ENCODE measurements at places on chromosomes 1 and 21. TPM values are rescaled to one million over a fixed set of nuclear protein-coding genes. Genes with fewer than 3 reads are reported as not detected.

GRCh38 chr1:47682786-47683350 lies 245.0 kb downstream of the FOXD2 start:
- DNase-seq: no peak

DNA sequence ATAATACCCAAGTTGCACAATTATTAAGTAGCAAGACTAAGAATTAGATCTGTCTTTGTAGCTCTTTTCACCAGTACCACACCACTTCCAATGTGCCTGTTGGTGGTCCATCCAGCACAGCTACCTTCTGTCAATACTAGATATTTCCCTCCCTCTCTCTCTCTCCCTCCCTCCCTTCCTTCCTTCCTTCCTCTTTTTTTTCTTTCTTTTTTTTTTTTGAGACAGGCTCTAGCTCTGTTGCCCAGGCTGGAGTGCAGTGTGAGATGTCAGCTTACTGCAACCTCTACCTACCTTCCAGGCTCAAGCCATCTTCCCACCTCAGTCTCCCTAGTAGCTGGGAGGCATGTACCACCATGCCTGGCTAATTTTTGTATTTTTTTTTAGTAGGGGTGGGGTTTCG lies 21.1 kb downstream of the KPNA6 start:
- DNase-seq: no peak

DNA sequence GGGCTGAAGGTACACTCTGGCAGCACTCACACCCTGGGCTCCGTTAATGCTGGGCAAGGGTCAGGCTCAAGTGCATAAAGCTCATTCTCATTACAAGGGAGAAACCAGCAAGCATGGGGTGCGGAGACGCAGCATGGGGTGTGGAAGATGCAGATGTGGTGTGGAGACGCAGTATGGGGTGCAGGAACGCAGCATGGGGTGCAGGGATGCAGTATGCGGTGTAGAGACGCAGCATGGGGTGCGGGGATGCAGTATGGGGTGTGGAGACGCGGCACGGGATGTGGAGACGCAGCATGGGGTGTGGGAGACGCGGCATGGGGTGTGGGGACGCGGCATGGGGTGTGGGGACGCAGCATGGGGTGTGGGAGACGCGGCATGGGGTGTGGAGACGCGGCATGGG lies 390.7 kb downstream of the NPHP4 start:
- no peak for DNase-seq

DNA sequence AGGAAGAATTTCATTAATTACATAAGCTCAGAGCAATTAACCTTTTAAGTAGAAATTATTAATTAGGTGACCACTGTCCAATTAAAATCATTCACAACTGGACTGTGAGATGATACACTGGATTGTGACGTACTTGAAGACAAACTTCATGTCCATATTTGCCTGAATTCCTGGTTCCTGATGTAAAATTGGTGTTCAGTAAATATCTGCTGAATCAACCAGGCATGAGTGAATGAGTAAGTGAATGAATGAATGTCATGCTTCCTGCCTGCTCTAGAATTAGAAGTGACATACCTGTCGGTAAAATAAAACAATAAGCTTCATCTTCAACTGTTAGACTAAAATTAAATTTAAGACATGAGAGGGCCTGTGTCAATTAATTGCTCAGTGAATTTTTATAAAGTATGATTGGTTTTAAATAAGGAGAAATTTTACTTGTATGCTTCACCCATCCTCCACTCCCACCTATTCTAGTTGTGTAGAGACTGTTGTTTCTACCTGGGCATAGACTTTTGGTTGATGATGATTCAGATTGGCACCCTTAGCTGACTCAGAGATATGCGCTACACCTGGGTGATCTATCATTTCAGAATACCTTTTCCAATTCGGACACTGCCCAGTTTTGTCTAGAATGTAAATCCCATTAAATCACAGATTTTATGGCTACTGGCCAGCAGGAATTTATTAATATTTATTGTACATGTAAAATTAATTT lies 56.9 kb upstream of the PTGS2 start:
- DNase-seq: no peak

MINDY1 gene
- 32.3 TPM for total RNA-seq

GRCh38 chr21:26072666-26073615 lies 97.6 kb downstream of the APP start:
- DNase-seq: no peak

- no peak for DNase-seq
Measured at GRCh38 chr1:161791904-161792655, 26.0 kb downstream of the ATF6 start.

DNA sequence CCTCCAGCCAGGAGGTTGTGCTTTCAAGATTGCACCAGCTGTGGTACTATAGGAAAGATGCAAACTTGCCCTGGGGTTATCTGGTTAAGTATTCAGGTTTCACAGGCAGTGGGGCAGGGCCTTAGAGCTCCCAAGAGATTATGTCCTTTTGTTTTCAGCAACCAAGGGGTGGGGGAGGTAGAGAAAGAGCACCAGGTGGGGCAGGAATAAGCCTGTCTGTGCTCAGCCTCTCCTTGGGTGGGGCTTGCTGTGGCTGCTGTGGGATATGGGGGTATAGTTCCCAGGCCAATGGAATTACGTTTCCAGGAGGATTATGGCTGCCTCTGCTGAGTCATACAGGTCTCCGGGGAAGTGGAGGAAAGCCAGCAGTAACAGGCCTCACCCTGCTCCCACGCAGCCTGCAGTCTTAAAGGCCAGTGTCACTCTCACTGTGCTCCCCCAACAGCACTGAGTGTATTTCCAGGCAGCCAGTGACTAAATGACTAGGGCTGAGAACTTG lies 508.6 kb downstream of the RWDD3 start:
- no peak for DNase-seq

GCSAML gene
- 0.13 TPM for total RNA-seq

GRCh38 chr21:43771199-43771675 lies 4.9 kb downstream of the CSTB start:
- no peak for DNase-seq

- no peak for DNase-seq
Measured at GRCh38 chr1:38451541-38451993, 405.0 kb upstream of the POU3F1 start.

DNA sequence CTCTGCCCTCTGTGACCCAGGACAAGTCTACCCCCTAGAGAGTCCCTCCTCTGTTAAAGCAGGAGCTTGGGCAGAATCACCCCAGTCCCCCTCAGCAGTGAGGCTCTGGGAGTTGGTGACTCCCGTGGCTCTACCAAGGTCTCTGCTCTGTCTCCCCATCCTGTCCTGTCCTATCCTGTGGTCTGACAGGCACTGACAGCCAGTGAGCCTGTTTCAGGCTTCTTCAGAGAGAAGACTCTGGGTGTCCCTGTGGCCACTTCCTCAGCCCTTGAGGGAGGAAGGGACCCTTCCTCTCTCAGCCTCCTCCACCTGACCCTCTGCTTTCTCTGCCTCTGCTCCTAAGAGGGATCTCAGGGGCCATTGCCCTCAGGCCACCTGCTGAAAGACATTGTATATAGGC lies 148.7 kb downstream of the FCRL5 start:
- DNase-seq: no peak

TDRD5 gene
- 0.10 TPM for total RNA-seq

- DNase-seq: no peak
Measured at GRCh38 chr1:204735042-204735441, 49.5 kb upstream of the LRRN2 start.

DNA sequence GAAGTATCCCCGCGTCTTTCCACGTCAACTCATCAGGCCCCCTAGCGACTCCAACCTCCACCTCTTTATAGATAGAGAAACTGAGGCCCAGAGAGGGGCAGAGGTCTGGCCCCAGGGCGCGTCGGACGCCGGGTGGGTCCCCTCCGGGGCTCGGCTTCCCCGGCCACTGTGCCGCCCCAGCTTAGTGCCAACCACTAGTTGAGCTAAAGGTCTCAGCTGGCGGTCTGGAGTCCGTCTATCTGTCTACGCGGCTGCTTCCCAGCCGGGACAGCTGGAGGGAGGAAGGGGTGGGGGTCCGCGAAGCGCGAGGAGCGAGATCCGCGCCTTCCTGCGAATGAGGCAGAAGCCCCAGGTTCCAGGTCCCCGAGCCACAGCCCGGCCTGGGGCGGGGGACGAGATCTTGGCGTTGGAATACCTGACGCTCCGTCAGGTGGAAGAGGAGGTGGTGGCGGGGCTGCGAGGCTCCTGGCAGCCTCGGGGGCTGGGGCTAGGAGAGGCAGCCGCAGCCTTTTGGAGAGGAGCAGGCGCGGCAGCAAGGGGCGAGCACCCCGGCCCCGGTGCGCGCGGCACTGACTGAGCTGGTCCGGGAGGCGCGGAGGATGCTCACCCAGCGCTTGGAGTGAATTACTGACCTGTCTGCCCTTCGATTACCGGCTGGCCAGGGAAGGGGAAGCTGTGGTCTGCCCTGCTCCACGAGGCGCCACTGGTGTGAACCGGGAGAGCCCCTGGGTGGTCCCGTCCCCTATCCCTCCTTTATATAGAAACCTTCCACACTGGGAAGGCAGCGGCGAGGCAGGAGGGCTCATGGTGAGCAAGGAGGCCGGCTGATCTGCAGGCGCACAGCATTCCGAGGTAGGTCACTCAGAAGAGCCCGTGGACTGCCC lies 937 bp downstream of the PODN start:
- peak; percentile 50 for DNase-seq

DNA sequence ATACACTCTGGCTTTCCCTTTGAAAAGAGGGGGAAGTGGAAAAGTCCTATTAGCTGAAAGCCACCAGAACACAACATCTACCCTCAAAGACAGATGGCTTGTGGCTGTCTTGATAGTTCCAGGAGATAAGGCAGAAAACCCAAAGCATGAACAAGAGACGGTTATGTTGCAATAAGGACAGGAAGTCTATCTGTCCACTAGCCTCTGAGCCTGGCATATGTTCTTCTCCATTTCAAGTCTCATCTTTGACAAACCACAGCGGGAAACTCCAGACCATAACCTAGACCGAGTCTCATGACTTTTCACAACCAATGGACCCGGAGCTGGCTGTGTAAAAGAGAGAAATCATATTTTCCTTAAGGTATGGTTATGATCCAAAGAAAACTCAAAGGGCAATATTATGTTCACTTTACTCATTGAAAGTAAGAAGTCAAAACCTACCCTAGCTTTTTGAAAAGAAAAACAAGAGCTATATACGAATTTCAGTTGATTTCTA lies 33.8 kb downstream of the DUSP10 start:
- DNase-seq: no peak

GRCh38 chr1:107443027-107443426 lies 302.2 kb downstream of the NTNG1 start:
- no peak for DNase-seq

GRCh38 chr1:6603238-6603914 lies 707 bp upstream of the KLHL21 start:
- DNase-seq: peak; percentile 79

OR2L8 gene
- total RNA-seq: not detected

GRCh38 chr21:39387461-39388037 lies 38.7 kb upstream of the HMGN1 start:
- peak; percentile 90 for DNase-seq

GRCh38 chr1:57024428-57024827 lies 58.6 kb upstream of the C8B start:
- DNase-seq: no peak

DNA sequence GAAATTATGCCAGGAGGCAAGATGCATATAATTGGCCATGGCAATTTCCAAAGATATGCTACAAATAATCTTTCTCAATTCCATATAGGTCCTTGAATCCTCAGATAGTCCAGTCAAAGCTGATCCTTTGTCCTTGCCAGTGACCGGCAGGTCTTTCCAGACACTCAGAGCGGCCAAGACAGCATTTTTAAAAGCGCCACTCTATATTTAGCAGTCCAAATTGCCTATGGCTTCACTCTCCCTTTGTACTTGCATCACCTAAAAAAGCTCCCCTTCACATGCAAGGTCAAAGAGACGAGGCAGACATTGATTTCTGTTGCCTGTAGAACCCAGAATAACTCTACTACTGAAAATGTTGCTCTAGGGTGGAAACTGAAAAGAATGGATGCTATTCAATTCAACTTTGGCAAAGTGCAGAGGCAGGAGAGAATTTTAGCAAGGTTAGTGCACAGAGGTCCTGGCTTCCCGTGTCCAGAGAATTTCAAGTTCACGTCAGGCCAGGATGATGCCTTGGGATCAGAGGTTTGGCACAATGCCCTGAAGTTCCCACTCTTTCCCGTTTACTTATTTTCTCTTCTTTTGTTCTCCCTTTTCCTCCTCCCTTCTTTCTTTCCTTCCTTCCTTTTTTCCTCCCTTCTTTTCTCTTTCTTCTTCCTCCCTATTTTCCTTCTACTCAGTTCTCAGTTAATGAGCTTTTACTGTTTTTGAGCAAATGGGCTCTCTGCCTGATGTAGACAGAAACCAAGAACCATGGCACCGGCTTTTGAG lies 108.5 kb downstream of the KCNK1 start:
- no peak for DNase-seq

GRCh38 chr1:205064301-205064700 lies 20.0 kb downstream of the TMEM81 start:
- DNase-seq: no peak

DNA sequence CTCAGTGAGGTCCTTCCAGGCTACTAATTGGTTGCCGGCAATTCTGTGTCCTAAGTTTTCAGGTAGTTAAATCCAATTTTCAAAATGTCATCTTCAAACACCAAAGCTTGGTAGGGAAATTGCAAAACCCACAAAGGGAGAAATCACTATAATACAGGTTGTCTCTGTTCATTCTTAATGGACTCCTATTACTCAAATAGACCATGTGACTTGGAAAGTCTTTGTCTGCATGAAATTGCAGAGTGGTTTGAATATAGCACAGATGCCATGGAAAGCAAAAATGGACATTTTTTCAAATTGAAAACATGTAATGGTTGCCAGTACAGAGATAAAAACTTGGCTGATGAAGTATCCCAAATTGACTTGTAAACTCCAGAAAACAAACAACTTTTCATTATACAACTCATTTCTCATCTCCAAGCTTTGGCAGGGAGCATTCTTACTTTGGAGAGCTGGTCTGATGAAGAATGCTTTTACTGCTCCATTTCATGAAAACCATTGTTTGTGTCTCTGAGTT lies 169.5 kb upstream of the PKN2 start:
- DNase-seq: no peak

DNA sequence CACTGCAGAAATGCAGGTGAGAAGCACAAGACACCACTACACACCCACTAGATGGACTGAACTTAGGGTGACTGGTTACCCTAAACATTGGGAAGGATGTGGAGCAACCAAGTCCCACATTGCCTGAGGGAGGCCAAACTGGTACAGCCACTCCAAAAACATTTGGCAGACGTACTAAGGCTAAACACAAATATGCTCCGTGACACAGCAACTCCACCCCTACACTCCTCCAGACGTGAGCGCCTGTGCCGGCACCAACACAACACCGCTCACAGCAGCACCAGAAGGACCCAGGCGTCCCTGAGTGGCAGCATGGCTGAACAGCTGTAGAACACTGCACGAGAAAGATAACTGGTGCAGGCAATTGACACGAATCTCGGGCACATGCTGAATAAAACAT lies 14.7 kb downstream of the PTTG1IP start:
- DNase-seq: no peak

BARHL2 gene
- total RNA-seq: not detected

- no peak for DNase-seq
Measured at GRCh38 chr1:85473390-85473789, 8.4 kb upstream of the DDAH1 start.

OR2T29 gene
- total RNA-seq: not detected

GRCh38 chr1:202565890-202566602 lies 144.2 kb downstream of the SYT2 start:
- DNase-seq: no peak

Measured in ovary (tissue), 10 donors.